Esophagus (tissue), 2 donors: ENCODE measurements at places on chromosomes 4 and X. TPM values are rescaled to one million over a fixed set of nuclear protein-coding genes. Genes with fewer than 3 reads are reported as not detected.

The CHIC2 gene
- 16.5 TPM for polyA plus RNA-seq

The MID2 gene
- polyA plus RNA-seq: 7.9 TPM

The MBTPS2 gene
- polyA plus RNA-seq: 0.90 TPM

The GYG2 gene
- 0.16 TPM for polyA plus RNA-seq

The SLC9B1 gene
- 0.08 TPM for polyA plus RNA-seq

The PLXNB3 gene
- 5.1 TPM for polyA plus RNA-seq

The NAT8L gene
- polyA plus RNA-seq: not detected

The SPIN3 gene
- 4.2 TPM for polyA plus RNA-seq

The ACE2 gene
- 3.1 TPM for polyA plus RNA-seq

The MAGED4B gene
- 1.7 TPM for polyA plus RNA-seq

The LDB2 gene
- polyA plus RNA-seq: 3.5 TPM

The ARAP2 gene
- 7.4 TPM for polyA plus RNA-seq

The F11 gene
- not detected for polyA plus RNA-seq

The TEX13D gene
- not detected for polyA plus RNA-seq

The TCEAL6 gene
- polyA plus RNA-seq: not detected

The CSAG3 gene
- not detected for polyA plus RNA-seq

The MAMLD1 gene
- 1.1 TPM for polyA plus RNA-seq

The NAP1L3 gene
- 0.08 TPM for polyA plus RNA-seq

The CFAP47 gene
- polyA plus RNA-seq: not detected

The KIF4A gene
- polyA plus RNA-seq: 1.7 TPM

The HSFX1 gene
- 1.4 TPM for polyA plus RNA-seq

The PRSS12 gene
- 4.1 TPM for polyA plus RNA-seq

The PPEF1 gene
- polyA plus RNA-seq: not detected

The SORCS2 gene
- 1.2 TPM for polyA plus RNA-seq

The IL3RA gene
- 2.7 TPM for polyA plus RNA-seq

The MANBA gene
- 4.3 TPM for polyA plus RNA-seq

The PWWP3B gene
- not detected for polyA plus RNA-seq

The TIMP1 gene
- polyA plus RNA-seq: 52.6 TPM

The NEXMIF gene
- polyA plus RNA-seq: 0.14 TPM

The ZCCHC12 gene
- not detected for polyA plus RNA-seq

The PHOX2B gene
- polyA plus RNA-seq: not detected

The ARR3 gene
- polyA plus RNA-seq: not detected

The AREG gene
- 12.8 TPM for polyA plus RNA-seq

The MSX1 gene
- polyA plus RNA-seq: 0.37 TPM

The CRMP1 gene
- 0.35 TPM for polyA plus RNA-seq

The LRCH2 gene
- polyA plus RNA-seq: 0.35 TPM

The MAGEA2B gene
- not detected for polyA plus RNA-seq

The RTL9 gene
- not detected for polyA plus RNA-seq

The PFKFB1 gene
- polyA plus RNA-seq: 0.11 TPM

The TNMD gene
- polyA plus RNA-seq: 0.33 TPM

The DDX53 gene
- not detected for polyA plus RNA-seq

The MAGEC1 gene
- not detected for polyA plus RNA-seq

The RS1 gene
- polyA plus RNA-seq: not detected

The PAGE2 gene
- polyA plus RNA-seq: not detected

The ERAS gene
- 0.05 TPM for polyA plus RNA-seq

The FMR1NB gene
- not detected for polyA plus RNA-seq

The PAK3 gene
- polyA plus RNA-seq: 0.04 TPM

The RHOXF2B gene
- polyA plus RNA-seq: not detected

The FABP2 gene
- not detected for polyA plus RNA-seq

The ITIH6 gene
- polyA plus RNA-seq: not detected

The GAGE1 gene
- polyA plus RNA-seq: not detected

The TRO gene
- polyA plus RNA-seq: 2.9 TPM
